ENCODE measurements at places on chromosomes 7 and 10.

DNA sequence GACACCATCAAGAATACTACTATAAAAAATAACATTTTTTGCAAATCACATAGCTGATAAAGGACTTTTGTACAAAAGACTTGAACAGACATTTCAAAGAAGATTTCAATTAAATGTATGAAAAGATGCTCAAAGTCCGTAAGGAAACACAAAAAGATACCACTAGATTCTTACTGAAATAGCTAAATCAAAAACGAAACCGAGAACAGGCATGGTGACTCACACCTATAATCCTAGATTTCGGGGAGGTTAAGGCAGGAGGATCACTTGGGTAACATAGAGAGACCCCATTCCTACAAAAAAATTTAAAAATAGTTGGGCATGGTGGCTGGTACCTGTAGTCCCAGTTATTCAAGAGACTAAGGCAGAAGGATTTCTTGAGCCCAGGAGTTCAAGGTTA, 520.2 kb upstream of the GRM3 start:
- H3K27ac ChIP-seq = no peak overlapping the region
- no peaks in the 10 kb centered on the region for H3K4me1 ChIP-seq
- DNase-seq = no peak
- H3K36me3 ChIP-seq = no peaks in the 10 kb centered on the region

GRCh38 chr10:50431133-50431532, 179.8 kb upstream of the ASAH2 start:
- H3K36me3 ChIP-seq = peaks cover 4% of the 10 kb centered on the region
- DNase-seq = no peak
- peaks cover 29% of the 10 kb centered on the region for H3K4me1 ChIP-seq
- peak overlapping the region; percentile 28 for H3K4me3 ChIP-seq

GRCh38 chr7:577741-578370, 58.2 kb upstream of the PDGFA start:
- no peak overlapping the region for H3K4me3 ChIP-seq
- DNase-seq = no peak
- peaks cover 6% of the 10 kb centered on the region for H3K4me1 ChIP-seq
- no peak overlapping the region for H3K27ac ChIP-seq

DNA sequence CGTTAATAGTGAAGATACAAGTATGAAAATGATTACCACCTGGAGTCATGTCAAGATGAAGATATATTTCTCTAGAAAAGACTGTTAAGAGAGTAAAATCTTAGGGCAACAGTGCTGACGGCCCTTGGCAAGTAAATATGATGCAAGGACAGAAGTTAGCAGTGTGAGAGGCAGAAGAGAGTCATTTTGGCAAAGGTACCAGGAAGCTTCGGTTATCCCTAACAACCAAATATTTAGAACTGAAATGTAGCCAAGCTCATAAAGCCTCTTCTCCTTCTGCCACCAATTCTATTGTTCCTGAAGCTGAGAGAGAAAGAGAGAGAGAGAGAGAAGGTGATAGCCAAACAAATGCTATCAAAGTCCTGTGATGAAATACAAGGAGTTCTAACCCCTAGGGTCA, 109.6 kb downstream of the MACC1 start:
- DNase-seq = no peak
- H3K36me3 ChIP-seq = peaks cover 2% of the 10 kb centered on the region
- no peaks in the 10 kb centered on the region for H3K4me1 ChIP-seq
- H3K27ac ChIP-seq = no peak overlapping the region
- H3K27me3 ChIP-seq = no peaks in the 10 kb centered on the region

DNA sequence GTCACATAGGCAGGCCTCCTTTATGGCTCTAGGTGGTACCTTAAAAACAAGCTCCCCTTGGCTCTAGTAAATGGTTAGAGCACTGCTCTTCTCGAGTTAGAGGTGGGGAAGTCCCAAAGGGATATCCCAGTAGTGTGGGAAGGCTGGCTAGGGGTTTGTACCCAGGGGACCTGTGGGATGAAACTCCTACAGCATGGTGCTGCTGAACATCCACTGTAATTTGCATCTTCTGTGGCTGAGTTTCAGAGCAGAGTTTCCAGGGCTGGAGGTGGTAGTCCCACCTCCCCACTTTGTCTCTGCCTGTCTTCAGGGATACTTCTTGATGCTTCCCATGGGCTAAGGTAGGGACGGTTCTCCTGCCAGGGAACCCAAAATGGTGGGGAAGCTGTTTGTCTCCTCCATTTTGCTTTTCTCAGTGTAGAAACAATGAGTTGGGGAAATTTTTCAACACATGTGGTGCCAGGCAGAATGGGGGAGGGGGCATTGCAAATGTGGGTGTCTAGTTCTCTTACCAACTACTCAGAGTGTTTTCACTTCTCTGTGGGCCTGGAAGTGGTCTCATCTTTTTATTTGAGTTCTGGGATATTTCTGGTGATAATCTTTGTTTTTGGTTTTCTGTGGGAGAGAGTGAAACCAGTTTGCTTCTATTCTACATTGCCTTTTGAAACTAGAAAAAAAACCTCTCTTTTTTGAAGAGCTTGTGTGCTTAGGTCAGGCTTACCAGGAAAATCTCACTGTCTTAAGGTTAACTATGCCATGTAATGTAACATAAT, 36.3 kb downstream of the SCART1 start:
- H3K4me1 ChIP-seq = no peaks in the 10 kb centered on the region
- H3K36me3 ChIP-seq = peaks cover 2% of the 10 kb centered on the region
- H3K27ac ChIP-seq = no peak overlapping the region
- peaks cover 14% of the 10 kb centered on the region for H3K27me3 ChIP-seq
- DNase-seq = no peak

DNA sequence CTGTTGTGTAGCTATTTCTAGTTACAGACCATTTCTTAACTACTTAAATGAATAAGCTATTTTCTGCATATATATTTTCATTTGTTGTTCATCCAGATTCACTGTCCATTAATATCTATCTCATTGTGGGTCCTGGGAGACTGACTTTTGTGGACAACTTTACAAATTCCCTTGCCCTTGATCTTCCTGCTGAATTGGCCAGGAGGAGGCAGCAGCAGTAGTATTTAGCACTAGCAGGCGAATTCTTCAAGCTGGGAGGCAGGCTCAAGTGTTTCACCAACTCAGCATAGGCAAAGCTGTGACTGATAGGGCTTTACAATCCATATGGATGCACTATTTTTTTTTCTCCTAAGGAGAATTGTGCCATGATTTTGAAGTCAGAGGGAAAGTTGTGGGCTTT, 461.0 kb upstream of the NRG3 start:
- H3K27me3 ChIP-seq = no peaks in the 10 kb centered on the region
- DNase-seq = no peak
- no peaks in the 10 kb centered on the region for H3K4me1 ChIP-seq

- H3K36me3 ChIP-seq = no peaks in the 10 kb centered on the region
- no peaks in the 10 kb centered on the region for H3K4me1 ChIP-seq
- no peak for DNase-seq
- H3K27ac ChIP-seq = no peak overlapping the region
- no peak overlapping the region for H3K4me3 ChIP-seq
Measured at GRCh38 chr7:137120690-137121089, 222.8 kb downstream of the PTN start.

DNA sequence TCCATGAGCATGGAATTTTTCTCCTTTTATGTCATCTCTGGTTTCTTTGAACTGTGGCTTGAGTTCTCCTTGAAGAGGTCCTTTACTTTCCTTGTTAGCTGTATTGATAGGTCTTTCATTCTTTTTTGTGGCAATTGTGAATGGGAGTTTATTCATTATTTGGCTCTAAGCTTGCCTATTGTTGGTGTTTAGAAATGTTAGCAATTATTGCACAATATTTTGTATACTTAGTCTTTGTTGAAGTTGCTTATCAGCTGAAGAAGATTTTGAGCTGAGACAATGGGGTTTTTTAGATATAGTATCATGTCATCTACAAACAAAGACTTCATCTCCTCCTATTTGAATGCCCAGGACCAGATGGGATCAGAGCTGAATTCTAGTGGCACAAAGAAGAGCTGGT, 1143.8 kb downstream of the XPNPEP1 start:
- no peaks in the 10 kb centered on the region for H3K27me3 ChIP-seq
- no peak overlapping the region for H3K27ac ChIP-seq
- no peak overlapping the region for H3K4me3 ChIP-seq
- no peaks in the 10 kb centered on the region for H3K36me3 ChIP-seq

- no peaks in the 10 kb centered on the region for H3K36me3 ChIP-seq
- no peak for DNase-seq
- H3K27me3 ChIP-seq = no peaks in the 10 kb centered on the region
- H3K4me1 ChIP-seq = peaks cover 4% of the 10 kb centered on the region
- H3K4me3 ChIP-seq = no peak overlapping the region
Measured at GRCh38 chr10:11125004-11125403, 107.3 kb downstream of the CELF2 start.

DNA sequence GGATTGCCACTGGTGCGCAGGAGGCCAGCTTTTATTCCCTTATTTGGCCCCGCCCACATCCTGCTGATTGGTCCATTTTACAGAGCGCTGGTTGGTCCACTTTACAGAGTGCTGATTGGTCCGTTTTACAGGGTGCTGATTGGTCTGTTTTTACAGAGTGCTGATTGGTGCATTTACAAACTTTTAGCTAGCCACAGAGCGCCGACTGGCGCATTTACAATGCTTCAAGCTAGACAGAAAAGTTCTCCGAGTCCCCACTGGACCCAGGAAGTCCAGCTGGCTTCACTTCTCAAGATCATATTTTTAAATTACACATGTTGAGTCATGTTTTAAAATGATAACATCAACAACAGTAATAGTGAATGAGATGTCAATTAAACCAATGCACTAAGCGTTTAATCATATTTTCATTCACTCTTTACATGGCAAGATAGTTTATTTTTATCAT, 128.3 kb downstream of the CUBN start:
- H3K4me3 ChIP-seq = no peak overlapping the region
- peaks cover 13% of the 10 kb centered on the region for H3K36me3 ChIP-seq
- peaks cover 29% of the 10 kb centered on the region for H3K4me1 ChIP-seq
- peak overlapping the region; percentile 97 for H3K27ac ChIP-seq
- H3K27me3 ChIP-seq = no peaks in the 10 kb centered on the region

- H3K27me3 ChIP-seq = peaks cover 29% of the 10 kb centered on the region
- DNase-seq = no peak
- no peaks in the 10 kb centered on the region for H3K4me1 ChIP-seq
- H3K36me3 ChIP-seq = no peaks in the 10 kb centered on the region
- H3K27ac ChIP-seq = no peak overlapping the region
Measured at GRCh38 chr10:31146491-31147209, 115.0 kb upstream of the ZNF438 start.

DNA sequence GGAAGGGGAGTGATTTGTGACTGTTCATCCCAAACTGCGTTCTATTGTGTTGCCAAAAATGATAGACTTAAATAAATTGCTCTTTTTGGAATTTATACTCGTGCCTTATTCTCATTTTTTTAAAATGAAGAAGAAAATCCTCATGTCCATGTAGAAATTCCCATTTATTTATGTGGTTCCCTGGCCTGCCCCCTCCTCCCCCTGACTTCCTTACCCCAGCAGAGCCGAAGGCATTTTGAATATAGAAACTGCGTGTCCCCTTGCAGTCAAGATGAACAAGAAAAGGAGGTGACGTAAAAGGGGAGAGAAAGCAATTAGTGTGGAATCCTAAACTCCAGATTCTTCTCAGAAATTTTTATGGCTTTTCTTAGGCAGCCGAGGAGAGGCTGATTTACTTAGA, 126.1 kb downstream of the FAM204A start:
- no peak overlapping the region for H3K27ac ChIP-seq
- no peaks in the 10 kb centered on the region for H3K4me1 ChIP-seq
- no peak for DNase-seq
- H3K36me3 ChIP-seq = peaks cover 1% of the 10 kb centered on the region
- peaks cover 29% of the 10 kb centered on the region for H3K27me3 ChIP-seq

DNA sequence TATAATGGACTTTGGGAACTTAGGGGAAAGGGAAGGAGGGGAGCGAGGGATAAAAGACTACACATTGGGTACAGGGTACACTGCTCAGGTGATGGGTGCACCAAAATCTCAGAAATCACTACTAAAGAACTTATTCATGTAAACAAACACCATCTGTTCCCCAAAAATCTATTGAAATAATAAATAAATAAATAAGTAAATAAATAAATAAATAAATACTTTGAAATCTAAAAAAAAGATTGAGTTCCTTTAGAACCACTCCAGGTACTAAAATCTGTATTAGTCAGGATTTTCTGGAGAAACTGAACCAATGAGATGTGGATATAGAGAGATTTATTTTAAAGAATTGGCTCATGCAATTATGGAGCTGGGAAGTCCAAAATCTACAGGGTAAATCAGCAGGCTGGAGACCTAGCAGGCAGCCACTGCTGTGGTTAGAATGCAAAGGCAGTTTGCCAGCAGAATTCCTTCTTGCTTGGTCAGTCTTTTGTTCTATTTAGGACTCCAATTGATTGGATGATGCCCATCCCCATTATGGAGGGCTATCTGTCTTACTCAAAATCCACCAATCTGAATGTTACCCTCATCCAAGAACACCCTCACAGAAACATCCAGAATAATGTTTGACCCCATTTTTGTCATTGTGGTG, 8.9 kb downstream of the IGFBP1 start:
- H3K36me3 ChIP-seq = no peaks in the 10 kb centered on the region
- DNase-seq = no peak
- H3K4me3 ChIP-seq = no peak overlapping the region
- no peak overlapping the region for H3K27ac ChIP-seq
- H3K4me1 ChIP-seq = no peaks in the 10 kb centered on the region

GRCh38 chr7:29844559-29844958, 38.3 kb downstream of the WIPF3 start:
- no peaks in the 10 kb centered on the region for H3K36me3 ChIP-seq
- H3K4me1 ChIP-seq = no peaks in the 10 kb centered on the region
- peaks cover 34% of the 10 kb centered on the region for H3K27me3 ChIP-seq

DNA sequence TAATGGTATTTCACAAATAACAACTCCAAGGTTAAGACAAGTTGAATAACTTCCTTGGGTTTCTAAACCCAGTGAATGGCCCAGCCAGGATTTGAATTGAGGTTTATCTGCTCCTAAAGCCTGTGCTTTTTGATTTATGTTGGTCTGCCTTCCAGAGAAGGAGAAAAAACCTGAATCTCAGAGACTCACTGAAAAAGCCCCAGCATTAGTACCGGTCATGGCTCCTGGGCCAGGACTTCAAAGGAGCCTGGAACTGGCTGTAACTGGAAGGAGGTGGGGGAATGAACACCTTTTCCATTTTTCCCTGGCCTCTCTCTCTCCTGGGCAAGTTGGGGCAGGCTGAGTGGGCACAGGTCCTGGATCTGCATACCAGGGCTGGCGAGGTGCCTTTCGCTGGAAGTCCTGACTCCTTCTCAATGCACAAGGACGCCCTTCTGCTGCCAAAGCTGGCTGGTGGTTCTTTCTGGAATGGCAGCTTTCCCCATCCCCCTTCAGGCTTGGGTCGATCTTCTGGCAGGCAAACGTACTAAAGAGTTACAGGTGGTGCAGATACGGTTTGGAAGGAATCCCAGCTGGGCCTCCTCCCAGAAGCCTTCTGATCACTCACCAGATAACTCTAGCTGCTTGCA, 268.2 kb downstream of the PTEN start:
- H3K4me1 ChIP-seq = no peaks in the 10 kb centered on the region
- H3K36me3 ChIP-seq = peaks cover 2% of the 10 kb centered on the region
- DNase-seq = no peak

- peak overlapping the region; percentile 76 for H3K27ac ChIP-seq
- H3K27me3 ChIP-seq = no peaks in the 10 kb centered on the region
- H3K4me3 ChIP-seq = peak overlapping the region; percentile 67
- H3K36me3 ChIP-seq = peaks cover 1% of the 10 kb centered on the region
- DNase-seq = no peak
Measured at GRCh38 chr10:110068780-110069179, 61.0 kb downstream of the ADD3 start.

Data from central memory CD8-positive, alpha-beta T cell (primary cell).